ENCODE measurements at places on chromosomes 3 and 15.

DNA sequence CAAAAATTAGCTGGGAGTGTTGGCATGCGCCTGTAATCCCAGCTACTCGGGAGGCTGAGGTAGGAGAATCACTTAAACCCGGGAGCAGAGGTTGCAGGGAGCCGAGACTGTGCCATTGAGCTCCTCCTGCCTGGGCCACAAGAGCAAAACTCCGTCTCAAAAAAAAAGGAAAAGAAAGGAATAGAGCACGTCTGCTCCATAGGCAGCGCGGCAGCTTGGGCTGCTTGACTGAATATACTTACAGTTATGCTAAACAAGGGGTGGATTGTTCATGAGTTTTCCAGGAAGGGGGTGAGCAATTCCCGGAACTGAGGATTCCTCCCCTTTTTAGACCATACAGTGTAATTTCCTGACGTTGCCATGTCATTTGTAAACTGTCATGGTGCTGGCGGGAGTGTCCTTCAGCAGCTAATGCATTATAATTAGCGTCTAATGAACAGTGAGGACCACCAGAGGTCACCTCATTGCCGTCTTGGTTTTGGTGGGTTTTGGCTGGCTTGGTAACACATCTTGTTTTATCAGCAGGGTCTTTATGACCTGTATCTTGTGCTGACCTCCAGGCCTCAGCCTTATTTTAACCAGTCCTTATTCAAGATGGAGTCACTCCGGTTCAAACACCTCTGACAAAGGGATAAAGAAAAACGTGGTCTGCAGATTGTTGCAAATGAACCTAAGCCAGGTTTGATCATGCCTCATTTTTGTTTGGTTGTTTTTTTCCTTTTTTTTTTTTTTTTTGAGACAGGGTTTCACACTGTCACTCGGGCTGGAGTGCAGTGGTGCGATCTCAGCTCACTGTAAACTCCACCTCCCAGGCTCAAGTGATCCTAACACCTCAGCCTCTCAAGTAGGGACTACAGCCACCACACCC, 24.9 kb upstream of the SENP5 start:
- DNase-seq = no peak

DNA sequence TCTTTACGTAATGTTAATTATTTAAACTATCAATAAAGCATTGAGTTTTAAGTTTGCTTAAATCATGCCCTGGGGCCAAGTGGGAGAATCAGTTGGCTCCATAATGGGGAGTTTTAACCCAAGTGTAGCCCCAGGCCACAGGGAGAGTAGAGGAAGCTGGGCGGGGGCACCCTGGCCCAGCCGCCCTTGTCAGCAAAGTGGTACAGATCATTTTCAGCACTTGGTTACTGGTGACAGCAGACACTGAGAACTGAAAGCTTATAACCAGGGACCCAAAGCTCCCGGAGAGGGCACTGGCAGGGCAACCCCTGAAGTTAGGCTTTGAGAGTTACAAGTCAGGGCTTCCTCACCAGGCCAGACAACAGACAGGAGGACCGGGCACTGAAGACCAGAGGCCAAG, 90.6 kb downstream of the SEMA5B start:
- no peak for DNase-seq

GRCh38 chr15:70347321-70348225, 249.9 kb upstream of the TLE3 start:
- no peak for DNase-seq

GRCh38 chr3:175664911-175665310, 805.8 kb downstream of the NAALADL2 start:
- no peak for DNase-seq

GRCh38 chr3:88385090-88385489, 235.3 kb downstream of the C3orf38 start:
- DNase-seq = no peak

- no peak for DNase-seq
These were observed 54.3 kb downstream of the BDH1 start for GRCh38 chr3:197501496-197501878.
